ENCODE measurements at places on chromosomes 2 and 18.

- no peak for DNase-seq
These were observed 64.0 kb downstream of the LRRTM4 start for GRCh38 chr2:77458216-77458615.

- DNase-seq, result no peak
These were observed 44.0 kb upstream of the ROCK2 start for GRCh38 chr2:11388262-11389051.

GRCh38 chr2:10900216-10901109, 11.3 kb upstream of the KCNF1 start:
- DNase-seq, result no peak

DNA sequence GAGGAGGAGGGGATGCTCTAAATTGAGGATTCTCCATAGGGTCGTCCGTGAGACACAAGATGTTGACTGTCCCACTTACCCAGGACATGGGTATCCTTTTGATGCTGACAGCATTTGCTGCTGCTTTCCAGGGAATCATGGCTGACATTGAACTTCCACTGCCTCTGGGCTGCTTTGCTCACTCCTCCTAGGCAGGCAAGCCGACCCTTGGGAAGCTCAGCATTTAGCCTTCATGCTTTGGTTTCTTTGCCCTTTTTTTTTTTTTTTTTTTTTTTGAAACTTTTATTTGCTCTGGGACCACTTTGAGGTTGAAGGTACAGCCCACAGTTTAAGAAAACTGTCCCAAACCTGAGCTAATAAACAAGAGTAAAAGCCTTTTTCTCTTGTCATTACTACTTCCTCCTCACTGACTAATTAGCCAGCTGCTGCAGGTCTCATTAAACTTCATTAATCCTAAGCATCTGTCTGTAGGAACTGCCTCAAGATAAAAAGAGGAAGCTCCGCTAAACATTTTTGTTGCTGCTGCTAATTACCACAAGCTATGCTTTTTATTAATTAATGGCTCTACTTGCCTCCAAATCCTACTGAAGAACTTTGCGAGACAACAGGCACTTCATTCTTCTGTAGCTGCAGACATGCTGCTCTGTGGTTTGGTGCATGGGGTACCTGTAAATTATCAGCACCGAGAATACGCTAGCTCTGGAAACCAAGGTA, 125.4 kb downstream of the SPTBN1 start:
- no peak for DNase-seq

GRCh38 chr2:191831410-191831994, 15.4 kb downstream of the CAVIN2 start:
- DNase-seq, result no peak

- peak; percentile 50 for DNase-seq
These were observed 127.6 kb upstream of the ITGA6 start for GRCh38 chr2:172299741-172300140.

- no peak for DNase-seq
These were observed at the start of gene SLC40A1 for GRCh38 chr2:189580658-189581353. Gene SLC40A1, minus strand, starts transcription at chr2:189580786. Its CDS starts 326 bp downstream, at chr2:189580460.

DNA sequence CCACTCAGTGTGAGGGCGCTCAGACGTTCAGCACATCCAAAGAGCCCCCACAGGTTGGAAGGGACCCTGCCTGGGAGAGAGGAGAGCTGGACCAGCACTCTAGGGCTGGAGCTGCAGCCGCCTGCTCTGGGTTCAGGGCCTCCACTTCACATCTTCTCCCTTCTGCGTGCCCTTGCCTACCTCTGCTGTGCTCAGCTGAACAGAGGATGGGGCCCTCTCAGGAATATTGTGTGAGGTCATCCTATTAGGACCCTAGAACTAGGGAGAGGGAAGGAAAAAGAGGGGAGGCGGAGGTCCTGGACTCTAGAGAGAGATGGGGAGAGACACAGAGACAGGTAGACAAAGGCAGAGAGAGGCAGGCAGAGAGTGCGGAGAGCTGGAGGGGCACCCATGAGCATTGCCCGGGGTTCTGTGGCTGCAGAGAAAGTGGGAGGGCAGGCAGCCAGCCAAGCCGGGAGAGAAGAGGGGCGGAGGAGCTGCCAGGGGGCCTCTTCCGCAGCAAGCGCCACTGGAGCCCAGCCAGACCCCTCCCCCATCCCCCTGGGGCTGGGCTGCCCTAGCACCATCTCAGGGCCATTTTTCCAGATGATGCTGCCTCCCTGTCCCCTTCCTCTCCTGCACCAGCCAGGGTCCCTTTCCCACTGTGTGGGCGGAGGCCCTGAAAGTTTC, 8.3 kb upstream of the TNS1 start:
- no peak for DNase-seq

DNA sequence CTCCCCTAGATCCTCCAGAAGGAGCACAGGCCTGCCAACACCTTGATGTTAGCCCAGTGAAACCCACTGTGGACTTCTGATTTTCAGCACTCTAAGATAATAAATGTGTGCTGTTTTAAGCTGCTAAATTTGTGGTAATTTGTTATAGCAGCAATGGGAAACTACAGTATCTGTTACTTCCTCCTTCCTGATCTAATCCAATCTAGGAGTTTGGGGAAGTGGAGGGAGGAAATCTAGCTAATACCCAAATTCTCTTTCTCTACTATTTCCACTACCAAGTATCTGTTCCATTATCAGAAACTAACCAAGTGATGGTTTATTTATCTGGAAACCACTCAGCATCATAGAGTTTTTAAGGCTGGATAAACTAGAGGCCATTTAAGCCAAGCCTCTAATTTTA, 64.9 kb downstream of the AFF3 start:
- DNase-seq, result no peak

- DNase-seq, result no peak
These were observed 9.4 kb upstream of the SOCS6 start for GRCh38 chr18:70279470-70279869.

DNA sequence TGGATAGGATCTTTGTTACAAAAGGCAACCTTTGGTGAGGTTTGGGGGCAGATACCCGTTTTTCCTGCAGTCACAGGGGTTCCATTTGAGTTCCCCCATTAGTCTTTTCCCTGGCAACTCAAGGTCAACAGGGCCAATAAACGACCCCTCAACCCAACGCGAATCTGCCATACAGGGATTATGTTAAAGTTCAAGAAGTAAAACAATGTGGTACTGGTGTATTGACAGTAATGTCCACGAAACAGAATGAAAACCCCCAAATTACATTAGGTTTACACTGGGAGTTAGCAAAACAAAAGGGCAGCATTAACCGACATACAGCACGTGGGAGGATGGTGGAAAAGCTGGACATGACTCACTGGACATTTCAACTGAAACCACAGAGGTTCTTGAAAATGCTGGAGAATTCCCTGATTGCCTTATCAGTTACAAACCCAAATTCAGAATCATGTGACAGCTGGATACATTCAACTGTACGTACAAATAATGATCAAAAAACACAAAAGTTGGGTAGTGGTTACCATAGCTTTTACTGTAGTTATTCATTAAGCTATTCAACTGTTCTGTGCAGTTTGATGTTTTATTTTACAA, 4.9 kb upstream of the IMP4 start:
- DNase-seq, result no peak

GRCh38 chr18:12314591-12315305, 6.7 kb downstream of the TUBB6 start:
- DNase-seq, result no peak

DNA sequence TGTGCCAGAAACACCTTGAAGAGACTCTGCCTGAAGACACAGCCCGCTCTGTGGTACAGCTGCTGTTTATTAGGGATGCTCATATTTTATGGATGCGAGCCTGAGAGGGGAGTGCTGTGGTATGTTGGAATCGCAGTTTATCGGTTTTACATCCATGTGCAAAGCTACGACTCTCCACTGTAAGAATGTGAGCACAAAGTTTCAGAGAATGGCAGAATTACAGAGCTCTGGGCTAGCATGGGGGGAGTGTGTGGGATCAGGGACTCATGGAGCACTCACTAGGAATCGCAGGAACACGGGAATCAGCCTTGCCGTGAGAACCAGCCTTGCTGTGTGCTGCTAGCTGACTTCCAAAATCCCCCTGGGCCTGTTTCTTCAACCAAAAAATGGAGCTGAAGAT, 199.9 kb downstream of the RNF144A start:
- no peak for DNase-seq

DNA sequence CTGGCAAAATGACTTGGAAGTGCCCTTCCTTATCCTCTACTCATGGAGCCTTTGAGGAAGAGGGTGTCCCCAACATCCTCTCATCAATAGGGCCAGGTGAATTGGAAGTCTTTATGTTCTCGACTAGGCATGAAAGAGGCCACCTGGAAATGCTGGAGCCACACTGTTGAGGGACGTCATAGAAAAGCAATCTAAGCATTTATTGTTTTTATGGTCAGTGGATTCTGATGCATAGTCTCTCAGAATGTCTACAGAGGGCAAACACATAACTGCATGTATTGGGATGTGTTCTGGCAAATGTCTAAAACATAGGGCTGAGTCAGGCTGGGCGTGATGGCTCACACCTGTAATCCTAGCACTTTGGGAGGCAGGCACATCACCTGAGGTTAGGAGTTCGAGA, 246.6 kb upstream of the SP5 start:
- no peak for DNase-seq

GRCh38 chr2:177245010-177245422, 19.5 kb downstream of the NFE2L2 start:
- DNase-seq, result peak; percentile 80

DNA sequence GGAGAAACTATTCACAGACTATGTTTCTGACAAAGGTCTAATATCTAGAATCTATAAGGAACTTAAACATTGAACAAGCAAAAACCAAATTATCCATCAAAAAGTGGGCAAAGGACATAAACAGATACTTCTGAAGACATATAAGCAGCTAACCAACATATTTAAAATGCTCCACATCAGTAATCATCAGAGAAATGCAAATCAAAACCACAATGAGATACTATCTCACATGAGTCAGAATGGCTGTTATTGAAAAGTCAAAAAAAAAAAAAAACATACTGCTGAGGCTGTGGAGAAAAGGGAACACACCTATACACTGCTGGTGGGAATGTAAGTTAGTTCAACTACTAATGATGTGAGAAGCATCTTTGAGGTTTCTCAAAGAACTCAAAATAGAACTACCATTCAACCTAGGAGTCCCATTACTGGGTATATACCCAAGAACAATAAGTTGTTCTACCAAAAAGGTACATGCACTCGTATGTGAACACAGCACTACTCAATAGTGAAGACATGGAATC, 220.4 kb upstream of the TFPI start:
- DNase-seq, result peak; percentile 11

DNA sequence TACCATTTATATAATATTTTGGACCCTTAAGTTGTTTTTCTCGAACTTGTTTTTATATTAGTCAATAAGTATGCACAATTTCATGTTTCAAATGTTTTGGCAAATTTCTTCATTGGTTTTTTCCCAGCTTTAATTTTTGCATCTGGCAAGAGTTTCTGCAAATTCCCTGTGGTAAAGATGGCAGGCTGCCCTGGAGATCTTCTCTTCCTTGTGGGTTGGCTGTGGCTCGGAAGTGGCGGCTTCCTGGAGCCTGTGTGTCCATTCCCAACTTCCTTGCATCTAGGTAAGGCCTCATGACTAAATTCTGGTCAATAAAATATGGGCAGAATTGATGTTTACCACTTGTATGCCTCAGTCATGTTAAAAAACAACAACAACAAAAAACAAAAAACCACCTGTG, 818.6 kb downstream of the EPHA4 start:
- DNase-seq, result peak; percentile 14

GRCh38 chr2:232779934-232780333, 3.6 kb upstream of the KCNJ13 start:
- no peak for DNase-seq

DNA sequence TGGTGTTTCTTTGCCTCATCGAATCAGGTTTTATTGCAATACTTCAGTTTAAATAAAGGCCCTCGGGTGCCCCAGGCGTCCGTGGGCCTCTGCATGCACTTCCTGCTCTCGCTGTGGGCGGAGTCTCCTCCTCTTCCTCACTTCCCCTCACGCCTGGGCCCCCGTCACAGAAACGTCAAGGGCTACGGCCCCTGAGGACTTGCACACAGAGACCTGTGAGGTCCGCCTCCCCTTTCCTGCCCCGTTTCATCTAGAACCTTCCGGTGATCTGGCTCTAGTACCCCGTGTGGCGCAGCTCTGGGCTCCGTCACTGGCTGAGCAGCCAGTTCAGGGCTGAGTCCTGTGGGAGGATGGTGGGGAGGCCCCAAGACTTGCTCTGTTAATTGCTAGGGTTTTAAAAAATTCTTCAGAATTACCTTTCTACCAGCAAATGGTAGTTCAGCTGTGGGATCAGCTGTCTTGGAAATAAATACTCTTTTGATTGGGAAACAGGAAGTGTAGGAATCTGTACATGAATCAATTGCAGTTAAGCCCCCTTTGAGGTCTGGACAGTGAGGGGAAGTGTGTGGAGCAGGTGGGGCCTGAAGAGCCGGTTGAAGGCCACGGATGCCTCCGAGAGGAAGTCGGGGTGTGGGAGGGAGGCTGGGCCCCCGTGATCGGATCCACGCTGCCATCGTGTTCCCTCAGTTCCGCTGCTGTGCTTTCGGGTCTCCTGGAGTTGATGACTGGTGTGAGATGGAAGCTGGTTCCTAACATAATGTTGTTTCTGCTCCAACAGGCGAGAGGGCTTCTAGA, 10.2 kb downstream of the NFATC1 start:
- no peak for DNase-seq

Data from GM04504 (cell line).